Inflammatory macrophage treated with lipopolysaccharide for 1 hour (primary cell): ENCODE measurements at places on chromosomes 4 and X.

GRCh38 chrX:153863251-153863991 lies 22.6 kb downstream of the L1CAM start:
- DNase-seq = no peak

DNA sequence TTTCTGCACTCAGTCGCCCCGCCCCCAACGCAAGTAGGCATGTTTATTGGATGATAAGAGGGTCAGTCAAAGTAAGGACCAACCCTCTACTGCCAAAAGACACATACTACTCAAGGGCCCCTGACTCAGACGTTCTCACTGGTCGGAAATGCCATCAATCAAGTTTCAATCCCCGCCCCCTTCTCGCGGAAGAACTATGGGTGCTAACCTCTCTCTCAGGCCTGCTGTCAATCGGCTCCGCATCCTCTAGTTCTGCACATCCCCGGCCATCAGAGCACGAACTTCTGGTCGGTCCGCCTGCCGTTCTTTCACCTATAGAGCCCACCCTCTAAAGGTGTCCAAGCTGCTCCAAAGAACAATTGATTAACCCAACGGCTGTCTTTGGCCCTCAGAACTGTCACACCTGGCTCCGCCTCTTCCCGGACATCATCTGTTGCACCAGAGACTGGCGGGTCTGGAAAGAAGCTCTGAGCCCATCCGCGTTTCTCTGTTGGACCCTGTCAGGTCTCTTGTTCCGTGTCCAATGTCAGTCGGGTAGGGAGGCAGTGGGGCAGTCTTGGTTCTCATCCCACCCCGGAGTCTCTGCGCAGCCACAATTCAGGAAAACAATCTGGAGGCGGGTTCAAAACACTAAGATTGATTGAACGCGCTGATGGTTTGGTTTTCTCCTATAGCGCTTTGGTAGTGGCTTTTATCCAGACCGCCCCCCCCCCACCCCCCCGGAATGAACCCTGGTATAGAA lies 15.2 kb downstream of the NDUFB11 start:
- DNase-seq = peak; percentile 88

DNA sequence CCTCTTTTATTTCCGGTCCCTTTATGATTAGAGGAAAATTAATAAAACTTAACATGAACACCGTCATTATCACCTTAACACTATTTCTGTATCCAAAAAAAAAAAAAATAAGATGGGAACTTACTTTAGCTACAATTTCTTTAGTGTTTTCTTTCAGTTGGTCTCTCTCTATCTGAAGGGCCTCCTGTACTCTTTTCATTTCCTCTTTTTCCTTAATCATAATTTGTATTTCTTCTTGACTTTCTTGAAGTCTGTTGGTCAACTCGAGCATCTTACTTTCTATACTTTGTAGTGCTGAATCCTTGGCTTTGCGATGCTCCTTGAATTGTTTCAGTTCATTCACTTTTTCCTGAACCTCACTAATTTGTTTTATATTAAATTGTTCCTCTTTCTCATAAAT lies 45.3 kb upstream of the BDH2 start:
- DNase-seq = no peak

- no peak for DNase-seq
Measured at GRCh38 chrX:150944233-150944632, 38.9 kb upstream of the HMGB3 start.

GRCh38 chr4:17920681-17921080 lies 100.9 kb downstream of the LCORL start:
- no peak for DNase-seq

- no peak for DNase-seq
Measured at GRCh38 chr4:120915336-120915735, 7.2 kb downstream of the PRDM5 start.

DNA sequence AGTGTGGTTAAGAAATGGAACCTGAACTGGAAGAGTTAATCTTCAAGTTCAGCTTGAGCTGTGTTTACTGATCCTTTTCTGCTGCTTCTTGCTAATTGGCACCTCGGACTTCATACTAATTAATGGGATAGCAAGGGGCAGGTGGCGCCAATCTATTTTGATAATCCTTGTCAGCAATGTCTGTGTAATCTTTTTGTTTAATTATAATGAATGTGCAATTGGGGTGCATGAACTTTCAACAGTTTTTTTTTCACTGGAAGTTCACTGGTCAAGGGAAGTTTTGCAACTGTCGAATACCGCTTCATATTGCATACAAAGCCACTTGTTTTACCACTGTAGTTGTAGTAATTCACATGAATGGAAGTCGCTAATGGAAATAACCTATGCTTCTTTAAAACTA lies 261.0 kb downstream of the BMPR1B start:
- DNase-seq = no peak

DNA sequence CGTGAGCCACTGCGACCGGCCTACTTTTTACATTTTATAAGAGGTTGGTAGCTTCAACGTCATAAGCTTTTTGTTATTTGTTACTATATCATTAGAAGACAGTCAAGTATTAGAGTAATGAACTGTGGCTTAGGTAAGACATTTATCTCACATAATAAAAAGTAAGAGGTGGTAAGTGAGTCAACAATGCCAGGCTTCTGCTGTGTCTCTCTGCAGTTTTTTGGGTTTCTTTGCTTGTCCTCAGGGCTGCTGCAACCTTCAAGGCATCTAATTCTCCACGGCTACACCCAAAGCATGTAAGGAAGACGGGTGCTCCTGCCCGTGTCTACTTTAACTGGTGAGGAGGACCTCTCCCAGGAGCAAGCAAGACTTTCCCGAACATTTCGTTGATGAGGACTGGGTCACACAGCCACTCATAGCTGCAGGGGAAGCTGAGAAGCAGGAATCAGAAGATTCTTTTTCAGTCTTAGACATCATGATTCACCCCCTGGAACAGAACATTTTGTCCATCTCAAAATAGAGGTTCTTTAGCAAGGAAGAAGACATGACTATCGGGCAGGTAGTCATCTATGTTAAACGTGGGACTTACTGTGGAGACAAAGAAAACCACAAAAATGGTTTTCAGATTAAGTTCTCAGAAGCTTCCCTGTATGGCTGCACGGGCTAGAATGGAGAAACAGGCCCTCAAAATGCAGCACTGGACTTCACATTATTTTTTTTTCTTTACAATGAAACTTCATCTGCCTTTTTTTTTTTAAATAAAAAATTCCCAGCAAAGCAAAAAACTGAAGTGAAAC lies 13.0 kb upstream of the RHOH start:
- peak; percentile 56 for DNase-seq

DNA sequence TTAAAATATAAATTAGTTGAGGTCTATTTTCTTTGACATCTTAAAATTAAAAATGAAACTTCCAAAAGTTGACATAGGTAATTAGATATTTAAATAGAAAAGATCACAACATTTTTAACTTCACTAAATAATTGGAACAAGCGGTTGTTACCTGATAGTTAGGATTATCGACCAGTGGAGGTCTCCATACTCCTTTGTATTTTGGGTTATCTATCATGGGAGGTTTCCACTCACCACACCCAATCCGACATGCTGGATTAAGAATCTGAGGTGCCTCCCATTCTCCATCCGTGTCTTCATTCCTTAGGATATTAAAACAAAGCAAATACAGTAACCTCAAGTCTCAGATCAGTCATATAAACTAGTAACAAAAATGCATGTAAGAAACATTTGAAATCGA lies 22.2 kb downstream of the SCOC start:
- DNase-seq = no peak

DNA sequence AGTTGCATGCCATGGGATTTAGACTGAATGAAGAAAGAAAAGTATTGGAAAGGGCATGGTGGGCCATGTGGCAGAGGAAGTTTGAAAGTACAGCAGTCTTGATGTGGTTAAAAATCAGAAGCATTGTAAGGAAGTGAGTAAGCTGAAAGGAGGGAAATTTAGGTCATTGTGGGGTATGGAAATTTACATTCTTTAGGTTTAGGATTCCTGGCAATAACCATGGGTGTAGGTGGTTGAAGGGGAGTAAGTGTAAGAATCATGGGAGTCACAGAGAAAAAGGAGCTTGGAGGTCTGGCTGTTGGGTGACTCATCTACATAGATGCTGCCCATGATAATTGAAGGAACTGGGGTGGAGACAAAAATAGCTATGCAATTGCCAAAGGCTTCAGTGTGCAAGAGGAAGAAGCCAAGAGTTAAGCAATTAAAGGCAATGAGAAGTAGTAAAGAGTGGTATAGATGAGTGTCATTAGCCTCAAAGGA lies 243.8 kb upstream of the LDB2 start:
- peak; percentile 23 for DNase-seq

DNA sequence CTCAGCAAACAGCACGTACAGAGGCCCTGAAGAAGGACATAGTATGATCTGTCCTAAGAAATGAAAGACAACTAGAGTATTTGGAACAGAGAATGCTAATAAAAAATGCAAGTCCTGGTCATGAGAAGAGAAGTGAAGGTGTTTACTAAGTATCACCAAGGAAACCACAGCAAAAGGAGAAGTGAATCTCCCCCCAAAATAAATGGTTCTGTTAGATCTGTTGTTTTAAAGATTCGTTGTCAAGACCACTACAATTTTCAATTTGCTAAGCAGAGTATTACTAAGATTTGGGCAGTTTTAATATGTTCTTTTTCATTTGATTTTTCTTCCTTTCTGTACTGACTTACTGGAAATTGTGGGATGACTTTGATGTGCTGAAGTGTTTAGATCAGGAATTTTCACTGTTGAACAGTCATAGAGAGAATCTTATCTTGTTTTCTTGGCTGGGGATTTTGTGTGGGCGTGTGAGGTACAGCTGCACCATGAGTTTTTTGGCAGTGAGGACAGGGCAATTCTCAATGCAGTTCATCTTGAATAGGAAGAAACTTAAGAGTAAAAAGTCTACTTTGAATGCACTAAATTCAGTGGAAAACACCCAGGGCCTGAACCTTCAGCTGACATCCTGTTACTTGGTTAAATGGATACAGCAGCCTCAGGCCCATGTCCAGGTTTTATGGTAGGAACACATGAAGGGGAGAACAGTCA lies 132.2 kb downstream of the STIM2 start:
- DNase-seq = no peak

DNA sequence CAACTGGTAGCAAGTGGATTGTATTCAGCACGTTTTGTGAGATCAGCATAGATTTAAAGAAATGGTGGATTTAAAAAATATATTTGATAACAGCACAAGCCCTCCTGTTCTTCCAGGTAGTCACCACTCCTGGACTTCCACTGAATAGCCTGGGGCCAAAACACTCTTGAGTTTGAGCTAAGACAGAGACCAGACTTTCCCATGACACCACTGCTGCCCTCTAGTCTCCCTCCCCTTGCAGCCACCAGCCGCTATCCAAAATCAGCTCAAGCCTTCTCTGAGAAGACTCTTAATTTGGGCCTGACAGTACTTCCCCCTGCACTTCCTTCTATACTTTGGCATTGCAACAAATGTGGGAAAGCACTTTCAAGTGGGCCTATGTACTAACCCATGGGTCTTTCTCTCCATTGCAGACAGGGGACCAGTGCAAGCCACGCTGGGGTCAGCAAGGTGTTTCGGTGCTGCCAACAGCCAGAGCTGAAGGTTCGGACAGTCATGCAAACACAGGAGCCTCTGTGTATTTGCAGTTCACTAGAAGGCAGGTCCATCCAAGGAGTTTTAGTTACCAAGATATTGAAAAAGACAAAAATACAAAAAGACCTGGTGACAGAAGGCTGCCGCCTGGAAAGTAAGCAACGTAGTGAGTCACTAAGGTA lies 40.5 kb upstream of the KLHL13 start:
- no peak for DNase-seq

GRCh38 chr4:35818520-35818919 lies 425.8 kb downstream of the ARAP2 start:
- no peak for DNase-seq

- DNase-seq = no peak
Measured at GRCh38 chr4:149077181-149077580, 635.0 kb upstream of the NR3C2 start.

DNA sequence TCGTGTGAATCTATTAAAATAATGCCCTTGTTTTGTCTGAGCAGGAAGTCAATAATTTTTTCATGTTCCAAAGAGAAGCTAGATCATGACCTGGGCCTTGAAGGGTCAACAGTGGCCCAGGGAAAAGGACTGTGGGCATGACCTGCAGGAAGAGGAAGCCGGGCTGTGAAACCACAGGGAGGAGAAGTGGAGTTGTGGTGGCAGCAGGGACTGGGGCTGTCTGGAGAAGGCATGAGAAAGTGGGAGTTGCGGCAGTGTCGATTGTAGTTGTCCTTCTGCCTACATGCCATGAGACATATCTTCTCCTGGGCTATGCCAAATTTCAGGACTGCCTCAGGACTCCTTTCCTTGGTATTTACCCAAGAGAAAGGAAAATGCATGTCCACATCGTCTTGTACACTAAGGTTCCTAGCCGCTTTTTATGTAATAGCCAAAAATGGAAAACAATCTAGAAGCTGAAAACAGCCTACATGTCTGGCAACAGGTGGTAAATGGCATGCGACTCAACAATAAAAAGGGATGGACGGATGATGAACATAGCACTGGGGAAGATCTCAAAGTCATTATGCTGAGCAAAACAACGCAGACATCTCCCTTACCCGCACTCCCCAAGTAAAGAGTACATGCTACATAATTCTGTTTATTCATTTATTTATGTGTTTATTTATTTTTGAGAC lies 13.6 kb upstream of the PTTG2 start:
- DNase-seq = peak; percentile 77

DNA sequence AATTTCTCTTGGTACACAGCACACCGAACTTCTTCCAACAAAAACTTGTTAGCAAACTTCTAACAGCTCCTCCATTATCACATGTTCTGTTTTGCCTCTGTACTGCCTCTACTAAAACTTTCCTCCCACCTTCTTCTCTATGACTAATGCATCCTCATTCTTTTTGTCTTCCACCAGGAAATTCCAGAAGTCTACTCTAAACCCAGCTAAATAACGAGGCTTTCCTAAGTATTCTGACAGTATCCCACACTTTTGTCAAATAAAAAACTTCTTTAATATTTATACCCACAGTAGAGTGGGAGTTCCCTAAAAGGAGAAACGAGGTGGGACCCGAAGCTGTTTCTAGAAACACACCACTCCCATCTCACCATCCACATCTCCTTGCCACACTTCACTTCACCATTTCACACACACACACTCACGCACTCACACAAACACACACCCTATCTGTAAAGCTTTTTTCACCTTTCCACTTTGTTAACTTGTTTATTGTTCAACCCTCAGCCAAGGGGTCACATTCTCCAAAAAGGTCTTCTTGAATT lies 280.3 kb downstream of the ARAP2 start:
- no peak for DNase-seq

- no peak for DNase-seq
Measured at GRCh38 chrX:40467454-40467853, 113.3 kb upstream of the ATP6AP2 start.

DNA sequence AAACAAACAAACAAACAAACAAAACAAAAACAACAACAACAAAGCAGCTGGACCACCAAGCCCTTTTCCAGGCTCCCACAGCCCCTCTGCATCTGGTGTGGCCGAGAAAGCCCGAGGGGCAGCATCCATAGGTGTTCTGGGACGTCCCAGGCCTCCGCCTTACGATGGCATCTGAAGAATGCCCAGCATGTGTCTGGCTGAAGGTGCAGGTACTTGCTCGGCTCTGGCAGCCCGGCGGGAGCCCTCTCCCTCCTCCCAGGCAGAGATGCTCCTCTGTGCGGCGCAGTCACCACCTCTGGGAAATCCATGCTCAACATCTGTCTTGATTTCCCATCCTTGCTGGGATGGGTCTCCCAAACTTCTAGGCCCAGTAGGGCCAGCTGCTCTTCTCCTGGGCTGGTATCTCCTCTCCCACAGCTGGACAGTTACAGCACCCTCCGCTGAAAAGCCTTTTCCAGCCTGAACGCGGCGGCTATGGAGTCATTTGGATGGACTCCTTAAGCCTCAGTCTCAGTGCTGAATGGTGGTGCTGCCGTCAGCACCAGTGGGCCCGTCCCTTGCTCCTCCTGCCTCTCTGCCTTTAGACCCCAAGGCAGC lies 4.3 kb downstream of the PSAPL1 start:
- no peak for DNase-seq
